GM12864 (cell line): ENCODE measurements at places on chromosomes 5 and 9.

GRCh38 chr5:39214912-39215709, 4.3 kb downstream of the FYB1 start:
- no peak for DNase-seq

- DNase-seq: no peak
These were observed 127.6 kb downstream of the TRPM6 start for GRCh38 chr9:74760031-74760700.

- DNase-seq: no peak
These were observed 960 bp upstream of the IFNB1 start for GRCh38 chr9:21078702-21079101.

DNA sequence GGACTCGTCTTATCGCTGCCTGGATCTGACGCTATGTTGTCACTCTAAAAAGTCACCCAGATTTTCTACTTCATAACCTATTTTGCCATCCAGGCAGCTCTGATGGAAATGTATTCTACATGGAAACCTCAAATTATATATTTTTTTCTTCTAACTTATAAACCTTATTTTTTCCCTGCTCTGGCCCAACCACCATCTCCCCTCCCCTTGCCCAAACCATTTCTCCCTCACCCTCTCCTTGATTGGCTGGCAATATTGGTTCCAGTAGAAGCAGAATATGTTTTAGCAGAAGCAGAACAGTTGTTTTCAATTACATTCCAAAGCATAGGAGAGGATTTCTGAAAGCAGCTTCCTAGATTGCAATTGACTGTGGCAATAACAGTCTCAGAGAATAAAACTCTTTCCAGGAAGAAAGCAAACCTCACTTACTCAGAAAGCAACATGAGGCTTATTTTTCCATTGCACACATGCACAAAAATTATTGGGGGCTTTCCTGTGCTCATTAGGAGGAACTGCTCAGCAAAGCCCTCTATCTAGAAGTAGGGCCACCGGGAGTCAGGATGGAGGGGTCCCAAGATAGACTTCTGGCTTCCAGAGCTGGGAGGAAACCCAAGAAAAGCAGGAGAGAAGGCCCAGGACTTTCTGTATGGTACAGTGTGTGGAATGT, 191.8 kb downstream of the ESM1 start:
- DNase-seq: no peak

GRCh38 chr5:155282503-155283107, 269.1 kb downstream of the KIF4B start:
- no peak for DNase-seq

GRCh38 chr9:22969350-22969979, 522.8 kb downstream of the DMRTA1 start:
- DNase-seq: no peak

- no peak for DNase-seq
These were observed 27.3 kb downstream of the FOXI1 start for GRCh38 chr5:170132976-170133448.

DNA sequence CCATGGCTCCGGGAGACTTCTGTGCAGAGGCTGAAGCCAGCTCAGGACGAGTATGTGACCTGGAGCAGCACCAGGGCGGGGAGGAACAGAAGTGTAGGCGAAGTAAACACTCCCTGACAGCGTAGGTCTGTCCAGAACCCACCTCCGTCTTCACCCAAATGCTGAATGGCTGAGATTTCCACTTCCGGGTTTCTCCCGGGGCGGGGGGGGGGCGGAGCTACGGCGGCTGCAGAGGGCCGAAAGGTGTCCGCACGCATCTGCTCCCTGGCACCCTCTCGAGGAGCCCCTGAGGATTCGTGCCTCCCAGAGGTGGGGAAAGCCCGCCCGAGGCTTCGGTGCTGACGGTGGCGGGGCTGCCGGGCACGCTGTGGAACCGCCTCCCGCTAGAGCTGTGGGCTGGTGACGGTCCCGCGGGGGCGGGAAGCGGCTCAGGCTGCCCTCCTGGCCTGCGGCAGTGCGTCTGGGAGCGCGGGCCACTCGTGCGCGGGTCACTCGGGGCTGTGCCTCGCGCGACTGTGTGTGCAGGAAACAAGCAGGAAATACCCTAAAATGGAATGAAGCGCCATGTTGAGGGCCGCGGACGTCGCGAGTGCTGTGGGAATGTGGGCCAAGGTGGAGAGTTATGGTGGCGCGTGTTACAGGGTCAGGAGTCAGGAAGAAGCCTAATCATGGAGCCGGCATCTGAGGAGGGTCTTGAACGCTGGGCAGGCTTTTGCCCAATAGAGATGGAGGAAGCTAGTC, 1425.4 kb downstream of the FOXD4L5 start:
- no peak for DNase-seq

DNA sequence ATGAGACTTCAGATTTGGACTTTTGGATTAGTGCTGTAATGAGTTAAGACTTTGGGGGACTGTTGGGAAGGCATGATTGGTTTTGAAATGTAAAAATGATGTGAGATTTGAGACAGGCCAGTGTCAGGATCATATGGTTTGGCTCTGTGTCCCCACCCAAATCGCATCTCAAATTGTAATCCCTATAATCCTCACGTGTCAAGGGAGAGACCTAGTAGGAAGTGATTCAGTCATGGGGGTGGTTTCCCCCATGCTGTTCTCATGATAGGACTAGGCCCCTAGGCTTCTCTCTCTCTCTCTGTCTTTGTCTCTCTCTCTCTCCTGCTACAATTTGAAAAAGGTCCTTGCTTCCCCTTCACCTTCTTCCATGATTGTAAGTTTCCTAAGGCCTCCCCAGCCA, 473.3 kb upstream of the CD180 start:
- no peak for DNase-seq

DNA sequence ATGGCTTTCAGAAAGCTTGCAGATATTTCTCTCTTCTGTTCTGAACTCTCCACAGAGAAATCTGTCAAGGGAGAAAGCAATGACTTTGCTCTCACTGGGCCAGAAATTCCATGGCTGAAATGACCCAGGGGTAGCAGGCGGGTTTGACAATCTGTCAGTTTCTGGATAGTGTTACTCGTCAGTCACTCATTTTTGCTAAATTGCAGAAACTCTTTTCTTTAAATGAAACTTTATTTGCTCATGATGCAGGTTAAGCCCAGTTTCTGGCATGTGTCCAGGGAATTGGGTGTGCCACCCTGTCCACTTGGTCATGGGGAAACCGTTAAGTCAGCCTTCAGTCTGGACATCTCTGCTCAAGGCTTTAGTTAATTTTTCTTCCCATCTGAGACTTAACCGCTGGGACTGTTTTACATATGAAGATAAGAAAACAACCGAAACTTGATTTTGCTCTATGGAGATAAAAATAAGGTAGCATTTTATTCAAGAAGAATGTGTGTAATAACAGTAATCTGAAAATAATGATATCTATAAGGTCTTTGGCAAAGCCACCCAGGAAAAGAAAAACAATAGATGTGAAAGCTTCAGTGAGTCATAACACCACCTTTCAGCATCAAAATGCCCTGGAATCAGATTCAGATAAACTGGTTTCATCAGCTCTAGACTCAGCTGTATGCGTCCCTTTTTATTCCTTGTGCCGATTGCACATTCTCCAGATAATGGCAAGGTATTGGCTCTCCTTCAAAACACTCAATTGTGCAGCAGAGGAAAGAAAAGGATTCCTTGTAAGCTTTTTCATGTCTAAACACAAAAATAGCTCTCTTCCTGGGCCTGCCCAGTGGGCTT, 308.3 kb downstream of the ZSWIM6 start:
- no peak for DNase-seq

DNA sequence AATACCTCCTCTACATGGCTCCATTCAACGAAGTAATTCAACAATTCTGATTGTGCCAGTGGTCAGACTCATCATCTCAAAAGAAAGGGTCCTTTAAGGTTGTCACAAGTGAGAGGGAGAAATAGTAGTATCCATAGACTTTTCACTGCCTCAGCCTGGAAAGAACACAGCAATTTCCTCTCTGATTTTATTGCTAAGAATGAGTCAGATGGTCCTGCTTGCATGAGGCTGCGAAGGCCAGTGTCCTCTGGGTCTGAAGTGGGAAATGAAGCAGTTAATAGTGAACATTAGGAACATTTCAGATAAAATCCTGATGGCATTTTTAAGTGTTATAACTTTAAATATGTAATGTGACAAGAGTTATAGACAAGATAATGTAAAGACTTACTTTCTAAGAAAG, 979.0 kb downstream of the EFNA5 start:
- DNase-seq: no peak

GRCh38 chr5:135120951-135121350, 86.9 kb upstream of the PITX1 start:
- no peak for DNase-seq

GRCh38 chr5:5340206-5340729, 82.2 kb upstream of the ICE1 start:
- DNase-seq: no peak

GRCh38 chr5:119070578-119070827, 384 bp upstream of the DMXL1 start:
- DNase-seq: no peak

DNA sequence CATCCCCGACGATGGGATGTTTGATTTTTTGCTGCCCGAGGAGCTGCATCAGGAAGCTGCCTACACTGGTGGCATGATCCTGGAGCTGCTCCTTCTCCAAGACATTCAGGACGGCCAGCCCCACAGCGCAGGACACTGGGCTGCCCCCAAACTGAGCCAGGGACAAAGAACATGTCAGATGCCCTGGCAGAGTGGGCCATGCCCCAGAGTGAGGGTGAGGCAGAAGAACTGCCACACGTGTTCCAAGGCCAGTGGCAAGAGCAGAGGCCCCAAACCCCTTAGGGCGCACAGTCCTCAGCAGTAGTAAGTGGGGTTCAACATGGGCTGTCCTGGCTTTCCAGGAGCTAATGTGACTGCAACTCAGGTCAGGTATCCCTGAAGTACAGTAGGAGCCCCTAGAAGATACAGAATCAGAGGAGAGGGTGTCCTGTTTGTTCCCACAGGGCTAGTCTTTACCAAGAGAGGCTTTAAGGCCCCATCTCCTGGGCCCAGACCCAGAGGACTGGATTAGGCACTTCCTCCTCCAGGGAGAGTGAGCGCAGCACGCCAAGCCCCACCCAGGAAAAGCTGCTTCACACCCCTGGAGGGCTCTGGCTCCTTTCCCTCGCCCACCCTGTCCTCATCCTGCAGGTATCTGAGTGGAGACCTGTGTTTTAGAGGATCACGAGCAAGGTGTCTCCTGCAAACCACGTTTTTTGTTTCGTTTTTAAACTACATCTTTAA, 11.1 kb downstream of the HNRNPAB start:
- DNase-seq: no peak

- DNase-seq: no peak
These were observed 369.4 kb downstream of the CDH9 start for GRCh38 chr5:26669031-26669430.

DNA sequence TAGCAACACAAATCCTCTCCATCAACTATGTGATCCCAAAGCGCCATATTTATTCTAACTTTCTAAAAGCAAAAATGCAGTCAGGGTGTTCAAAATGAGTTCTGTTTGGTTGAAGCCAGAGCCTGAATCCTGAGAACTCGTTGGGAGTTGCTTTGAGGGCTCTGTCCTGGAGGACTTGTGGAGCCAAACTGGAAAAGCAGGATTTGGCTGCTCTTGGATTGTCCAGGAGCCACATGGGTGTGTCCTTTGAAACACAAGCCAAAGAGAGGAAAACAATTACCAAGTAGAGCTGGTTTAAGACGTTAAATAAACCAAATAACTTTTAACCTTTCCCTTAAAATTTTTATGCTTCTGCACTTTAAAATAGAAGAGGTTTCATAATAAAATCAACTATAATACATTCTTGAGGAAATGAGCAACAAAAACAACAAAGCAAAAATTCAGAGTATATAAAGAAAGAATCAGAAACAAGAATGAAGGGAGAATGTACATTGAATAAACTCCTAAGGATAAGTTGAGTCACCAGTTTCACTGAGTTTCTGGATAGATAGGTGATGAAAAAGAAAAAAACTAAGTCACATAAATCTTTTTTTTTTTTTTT, 13.5 kb downstream of the C5orf46 start:
- DNase-seq: no peak

- no peak for DNase-seq
These were observed 49.5 kb downstream of the NR3C1 start for GRCh38 chr5:143354025-143354424.

DNA sequence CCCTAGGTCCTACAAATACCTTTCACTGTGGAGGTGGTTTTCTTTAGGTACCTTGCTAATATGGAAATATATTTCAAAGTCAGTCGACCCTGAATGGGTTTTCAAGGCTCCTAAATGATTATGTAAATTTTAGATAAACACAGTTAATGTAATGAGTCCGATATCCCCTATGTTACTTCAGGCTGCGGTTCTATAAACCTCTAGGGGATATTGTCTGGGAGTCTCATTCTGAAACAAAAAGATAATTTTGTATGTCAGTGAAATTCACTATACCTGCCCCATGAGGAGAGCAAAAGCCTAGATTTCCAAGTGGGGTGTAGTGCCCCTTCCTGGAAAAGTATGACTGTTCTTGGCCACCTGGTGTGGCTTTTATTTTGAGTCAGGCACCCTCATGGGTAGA, 377.3 kb downstream of the ICE1 start:
- DNase-seq: no peak

DNA sequence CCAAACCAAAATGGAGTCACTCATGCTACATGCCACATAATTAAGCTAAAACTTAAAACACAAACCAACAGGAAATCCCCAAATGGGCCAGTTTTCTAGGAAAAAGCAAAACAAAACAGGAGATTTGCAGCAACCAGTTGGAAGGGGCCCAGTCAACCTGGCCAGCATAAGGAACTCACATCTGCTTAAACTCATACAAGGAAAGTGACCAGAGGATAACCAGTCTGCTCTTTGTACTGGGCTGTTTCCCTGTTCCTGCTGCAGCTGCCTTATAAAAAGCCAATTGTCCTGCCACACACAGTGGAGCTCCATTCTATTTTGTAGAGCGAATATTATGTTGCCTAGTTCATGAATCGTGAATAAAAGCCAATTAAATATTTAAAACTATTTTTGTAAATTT, 29.5 kb upstream of the PTPDC1 start:
- DNase-seq: no peak

DNA sequence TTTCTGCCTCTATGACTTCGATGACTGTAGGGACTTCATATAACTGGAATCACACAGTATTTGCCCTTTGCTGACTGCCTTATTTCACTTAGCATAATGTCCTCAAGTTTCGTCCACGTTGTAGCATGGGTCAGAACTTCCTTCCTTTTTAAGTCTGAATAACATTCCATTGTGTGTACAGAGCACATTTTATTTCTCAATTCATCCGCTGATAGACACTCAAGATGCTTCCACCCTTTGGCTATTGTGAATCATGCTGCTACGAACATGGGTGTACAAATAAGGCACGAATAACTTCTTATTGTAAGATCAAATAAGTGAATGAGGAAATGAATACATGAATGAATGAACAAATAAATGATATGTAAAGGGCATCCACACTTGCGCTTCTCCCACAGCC, 13.0 kb downstream of the BARX1 start:
- no peak for DNase-seq

- DNase-seq: no peak
These were observed 2.9 kb downstream of the NR4A3 start for GRCh38 chr9:99824378-99825171.

DNA sequence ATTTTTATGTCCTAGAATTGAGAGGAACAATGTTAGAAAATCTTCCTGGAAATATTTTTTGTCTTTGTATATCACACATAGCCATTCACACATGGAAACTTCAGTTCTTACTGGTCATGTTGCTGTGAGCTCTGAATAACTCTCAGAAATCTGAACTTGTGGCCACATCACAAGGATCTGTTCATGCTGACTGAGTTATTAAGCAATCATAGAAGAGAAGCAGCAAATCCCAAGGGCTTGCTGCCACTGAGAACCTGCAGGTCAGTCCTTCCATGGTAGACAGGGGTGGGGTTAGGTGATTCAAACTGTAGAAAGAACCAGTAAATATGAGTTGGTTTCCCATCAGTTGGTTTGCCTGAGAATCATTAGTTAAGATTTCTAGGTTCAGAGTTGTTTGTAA, 27.6 kb downstream of the SGCD start:
- no peak for DNase-seq
